NCI-H510A (cell line): ENCODE measurements at places on chromosomes 7 and 10.
A peak's percentile ranks its signal among the peaks of the same experiment; 100 is the strongest.

DNA sequence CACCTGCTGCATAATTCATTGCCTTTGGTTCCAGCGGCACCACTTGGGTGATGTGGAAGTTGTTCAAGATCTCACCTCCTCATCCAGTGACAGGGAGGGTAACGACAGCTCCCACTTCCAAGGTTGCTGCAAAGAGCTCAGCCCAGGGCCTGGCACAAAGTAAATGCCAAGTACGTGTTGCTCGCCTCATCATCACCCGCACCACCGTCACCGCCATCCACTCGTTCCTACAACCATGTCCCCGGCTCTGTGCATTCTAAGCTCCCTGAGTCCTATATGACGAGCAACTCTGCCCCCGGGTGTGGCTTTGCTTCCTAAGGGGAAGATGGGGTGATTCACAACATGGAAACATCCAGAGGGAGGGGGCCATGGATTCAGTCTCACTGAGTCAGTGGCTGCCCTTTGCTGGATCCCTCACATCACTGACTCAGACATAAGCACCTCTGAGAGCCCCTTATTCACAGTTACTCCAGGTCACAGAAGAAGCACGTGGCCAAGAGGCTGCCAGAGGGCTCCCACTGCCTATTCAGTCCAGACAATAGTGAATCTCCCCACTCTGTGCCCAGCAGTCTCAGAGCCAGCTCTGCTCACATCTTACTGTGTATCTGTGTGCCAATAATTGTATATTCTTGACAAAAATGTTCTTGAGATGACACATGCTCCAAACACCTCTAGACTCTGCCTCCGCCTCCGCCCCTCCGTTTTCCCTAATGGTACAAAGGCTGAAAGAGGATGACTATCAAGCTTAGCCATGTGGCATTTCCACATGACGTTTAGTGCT, 159.1 kb downstream of the GFRA1 start:
- DNase-seq = no peak

- DNase-seq = no peak
Observed at GRCh38 chr7:135697276-135698049, 30.5 kb downstream of the SLC13A4 start.

- DNase-seq = peak; percentile 70
Observed at GRCh38 chr7:51346126-51346525, 29.5 kb upstream of the COBL start.

DNA sequence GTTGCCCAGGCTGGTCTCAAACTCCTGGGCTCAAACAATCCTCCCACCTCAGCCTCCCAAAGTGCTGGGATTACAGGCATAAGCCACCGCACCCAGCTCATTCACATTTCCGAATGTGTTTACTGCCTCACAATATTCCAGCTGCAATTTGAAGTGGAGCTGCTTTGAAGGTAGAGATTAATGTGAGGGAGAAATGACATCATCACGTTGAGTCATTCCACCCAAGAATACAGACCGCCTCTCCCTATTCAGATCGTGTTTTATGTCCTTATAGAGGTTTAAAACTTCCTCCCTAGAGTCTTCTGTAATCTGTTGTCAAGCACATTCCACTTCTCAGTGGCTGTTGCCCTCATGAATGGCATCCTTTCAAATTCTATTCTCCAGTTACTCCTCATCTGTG, 100.4 kb upstream of the PDGFA start:
- DNase-seq = no peak

DNA sequence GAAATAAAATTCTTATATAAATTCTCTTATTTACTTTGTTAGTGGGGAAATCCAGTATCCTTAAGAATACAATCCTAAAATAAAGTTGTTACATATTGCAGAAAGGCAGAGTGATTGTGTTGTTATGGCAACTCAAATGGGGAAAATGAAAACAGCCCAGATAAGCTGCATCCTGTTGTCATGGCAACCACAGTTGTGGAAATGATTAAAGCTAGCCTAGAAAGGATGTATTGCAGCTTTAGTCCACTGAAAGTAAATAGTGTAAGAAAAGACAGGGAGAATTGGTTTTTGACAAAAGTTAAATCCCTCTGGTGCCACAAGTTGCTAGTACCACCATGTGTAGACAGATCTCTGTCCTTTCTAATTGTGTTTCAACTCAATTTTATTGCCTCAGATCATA, 43.2 kb downstream of the BTRC start:
- no peak for DNase-seq

DNA sequence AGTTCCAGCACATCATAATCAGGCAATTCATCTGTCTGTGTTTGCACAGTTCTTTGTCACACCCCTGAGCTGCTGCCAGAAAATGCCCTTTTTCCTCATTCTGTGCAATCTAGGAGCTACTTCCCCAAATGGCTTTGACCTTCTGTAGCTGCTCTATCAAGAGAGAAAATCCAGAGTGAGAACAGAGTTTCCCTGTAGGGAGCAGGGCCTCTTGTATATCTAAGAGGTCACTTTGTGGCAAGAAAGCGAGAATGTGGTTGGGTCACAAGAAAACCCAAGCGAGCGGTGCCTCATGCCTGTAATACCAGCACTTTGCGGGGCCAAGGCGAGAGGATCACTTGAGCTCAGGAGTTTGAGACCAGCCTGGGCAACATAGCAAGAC, 24.3 kb downstream of the SLC29A3 start:
- no peak for DNase-seq

- DNase-seq = no peak
Observed at GRCh38 chr10:67110286-67110685, 184.4 kb downstream of the LRRTM3 start.

GRCh38 chr7:66100408-66101050, 14.1 kb upstream of the CRCP start:
- no peak for DNase-seq
